ENCODE measurements at places on chromosomes 6 and 20.

DNA sequence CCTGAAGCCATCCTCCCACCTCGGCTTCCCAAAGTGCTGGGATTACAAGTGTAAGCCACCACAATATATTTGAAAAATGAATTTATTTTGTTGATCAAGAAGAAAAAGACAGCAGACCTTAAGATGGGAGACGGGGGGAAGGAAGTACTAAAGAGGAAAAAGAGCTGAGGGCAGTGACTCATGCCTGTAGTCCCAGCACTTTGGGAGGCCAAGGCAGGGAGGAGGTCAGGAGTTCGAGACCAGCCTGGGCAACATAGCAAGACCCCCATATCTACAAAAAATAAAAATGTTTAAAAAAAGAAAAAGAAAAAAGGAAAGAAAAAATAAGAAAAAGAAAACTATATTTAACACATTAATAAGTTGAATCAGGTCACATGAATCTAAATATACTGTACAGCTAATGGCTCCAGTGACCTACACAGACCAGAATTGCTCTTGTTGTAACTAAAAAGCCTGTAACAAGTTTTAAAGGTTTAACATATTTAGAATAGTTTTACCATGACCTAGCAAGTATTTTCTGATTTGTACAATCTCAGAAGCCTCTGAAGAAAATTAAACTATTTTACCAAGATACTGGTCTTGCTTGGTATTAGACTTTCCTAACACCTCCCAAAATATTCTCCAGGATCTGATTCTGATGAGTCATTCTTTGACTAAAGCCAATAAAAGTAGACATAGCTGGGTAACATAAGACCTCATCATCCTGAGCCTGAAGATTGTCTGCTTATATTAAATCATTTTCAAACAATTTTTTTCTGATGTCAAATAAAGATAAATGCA, 4.3 kb upstream of the AKIRIN2 start:
- no peak for DNase-seq

GRCh38 chr6:129969064-129969463, 49.3 kb upstream of the L3MBTL3 start:
- DNase-seq, result no peak

- DNase-seq, result no peak
Observed at GRCh38 chr6:134303891-134304290, 14.0 kb downstream of the SGK1 start.

DNA sequence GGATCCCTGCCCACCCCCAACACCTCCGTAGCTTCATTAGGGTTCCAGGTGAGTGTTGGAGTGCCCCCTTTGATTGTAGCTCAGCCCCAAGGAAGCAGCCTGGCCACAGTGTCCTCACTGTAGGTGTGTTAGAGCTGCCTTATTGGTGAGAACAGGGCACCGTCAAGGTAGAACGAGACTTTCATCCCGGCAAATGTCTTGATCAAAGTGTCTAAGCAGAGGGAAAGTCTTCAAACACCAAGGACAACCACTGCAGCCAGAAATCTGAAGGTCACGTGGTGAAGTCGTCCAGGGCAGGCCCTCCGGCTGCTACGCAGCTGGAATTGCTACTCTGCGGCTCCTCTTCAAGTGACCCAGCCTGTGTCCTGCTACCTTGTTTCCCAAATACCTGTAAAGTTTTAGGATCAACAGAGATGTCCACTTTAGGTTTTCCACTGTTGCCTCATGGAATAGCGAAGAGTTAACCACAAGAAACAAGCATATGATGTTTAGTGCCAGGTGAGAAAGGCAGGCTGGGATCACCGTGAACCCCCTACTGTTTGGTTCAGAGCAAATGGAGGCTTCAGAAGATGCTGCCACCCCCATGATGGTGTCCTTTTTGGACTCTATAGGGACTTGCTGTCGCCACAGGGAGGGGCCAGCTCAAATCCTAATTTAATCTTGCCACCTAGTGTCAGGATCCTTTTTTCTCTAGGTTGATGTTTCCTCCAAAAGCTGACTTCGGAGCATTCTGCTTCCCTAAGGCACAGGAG, 1.7 kb upstream of the DLL1 start:
- DNase-seq, result no peak

- DNase-seq, result no peak
Observed at GRCh38 chr20:50762045-50762422, 30.7 kb downstream of the PARD6B start.

DNA sequence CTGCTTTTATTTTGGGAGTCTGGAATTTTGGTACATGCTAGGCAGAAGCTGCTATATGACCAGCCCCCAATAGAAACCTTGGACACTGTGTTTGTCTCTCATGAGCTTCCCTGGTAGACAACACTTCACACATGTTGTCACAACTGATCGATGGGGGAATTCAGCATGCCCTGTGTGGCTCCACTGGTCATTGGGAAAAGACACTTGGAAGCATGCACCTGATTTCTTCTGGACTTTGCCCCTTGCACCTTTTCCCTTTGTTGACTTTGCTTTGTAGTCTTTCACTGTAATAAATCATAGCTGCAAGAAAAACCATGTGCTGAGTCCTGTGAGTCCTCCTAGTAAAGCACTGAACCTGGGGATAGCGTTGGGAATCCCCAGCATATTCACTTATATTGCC, 7.9 kb upstream of the WFDC10A start:
- no peak for DNase-seq

DNA sequence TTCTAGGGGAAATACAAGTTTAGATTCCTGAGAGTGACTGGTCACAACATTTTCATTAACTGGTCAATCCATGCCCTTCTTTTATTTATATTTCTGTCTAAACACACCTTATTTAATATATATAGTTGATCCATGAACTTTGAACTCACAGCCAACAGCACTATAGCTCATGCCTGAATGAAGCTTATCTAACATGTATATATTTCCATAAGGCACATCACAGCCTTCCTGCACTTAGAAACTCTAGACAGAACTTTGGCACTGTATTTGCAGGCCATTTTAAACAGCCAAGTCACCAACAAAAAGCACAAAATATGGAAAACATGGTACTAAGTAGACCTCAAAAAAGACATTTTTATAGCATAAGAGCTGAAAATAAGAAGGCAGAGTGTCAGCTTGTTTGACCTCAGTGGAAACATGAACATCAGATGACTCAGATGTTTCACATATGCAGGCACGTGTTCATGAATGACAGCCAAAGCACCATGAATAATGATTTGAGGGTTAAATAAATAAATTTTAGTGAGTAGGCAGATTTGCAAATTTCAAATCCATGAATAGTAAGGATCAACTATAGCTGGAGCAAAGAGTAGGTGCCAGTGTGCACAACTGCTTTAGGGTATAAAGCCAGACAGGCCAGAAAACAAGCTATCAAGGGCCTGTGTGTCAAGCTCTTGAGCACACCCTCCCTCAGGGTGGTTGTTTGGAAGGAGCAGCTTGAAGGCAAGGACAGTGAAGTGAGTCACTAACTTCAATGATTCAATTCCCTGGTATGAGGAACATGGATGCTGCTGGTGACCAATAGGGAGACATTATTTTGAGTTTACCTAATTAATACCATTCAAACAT, 88.9 kb upstream of the NT5E start:
- no peak for DNase-seq
